Sigmoid colon (tissue), 7 donors: ENCODE measurements at places on chromosomes 6 and 20. TPM values are rescaled to one million over a fixed set of nuclear protein-coding genes. Genes with fewer than 3 reads are reported as not detected.

The FAM110A gene
- total RNA-seq = 2.5 TPM

The CST5 gene
- total RNA-seq = not detected

The PLN gene
- 350 TPM for total RNA-seq

The DNAAF9 gene
- total RNA-seq = 20.4 TPM

The GATA5 gene
- 0.36 TPM for total RNA-seq

The TRERF1 gene
- total RNA-seq = 4.6 TPM

The PLCB4 gene
- 14.3 TPM for total RNA-seq

The NOTCH4 gene
- total RNA-seq = 5.4 TPM

The LZTS3 gene
- total RNA-seq = 8.3 TPM

The TINAG gene
- total RNA-seq = not detected

The AFG1L gene
- 3.6 TPM for total RNA-seq

The HDAC2 gene
- 63.7 TPM for total RNA-seq

DNA sequence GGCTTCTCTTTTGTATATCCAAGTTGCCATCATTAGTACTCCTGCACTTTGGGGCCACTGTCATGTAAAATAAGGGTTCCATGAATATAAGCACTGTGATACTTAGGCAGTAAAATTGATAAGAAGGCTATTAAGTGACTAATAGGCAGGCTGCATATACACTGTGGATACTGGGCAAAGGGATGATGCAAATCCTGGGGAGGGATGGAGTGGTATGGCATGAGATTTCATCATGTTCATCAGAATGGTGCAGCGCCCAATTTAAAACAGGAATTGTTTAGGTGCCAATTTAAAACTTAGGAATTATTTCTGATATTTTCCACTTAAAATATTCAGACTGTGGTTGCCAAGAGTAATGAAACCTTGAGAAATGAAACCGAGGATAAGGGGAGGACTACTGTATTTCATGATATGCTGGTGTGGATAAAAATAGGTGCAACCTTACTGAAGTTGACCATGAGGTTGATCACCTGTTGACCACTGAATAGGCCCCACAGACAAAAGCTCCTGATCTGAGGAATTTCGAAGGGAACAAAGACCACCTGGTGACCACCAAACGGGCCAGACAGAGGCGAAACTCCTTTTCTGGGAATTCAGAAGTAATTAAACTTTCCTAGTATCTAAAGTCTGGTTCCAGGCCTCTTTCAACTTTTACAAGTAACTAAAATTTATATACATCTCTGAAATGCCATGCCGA lies 4.9 kb upstream of the TRIM39 start:
- no peak for DNase-seq

DNA sequence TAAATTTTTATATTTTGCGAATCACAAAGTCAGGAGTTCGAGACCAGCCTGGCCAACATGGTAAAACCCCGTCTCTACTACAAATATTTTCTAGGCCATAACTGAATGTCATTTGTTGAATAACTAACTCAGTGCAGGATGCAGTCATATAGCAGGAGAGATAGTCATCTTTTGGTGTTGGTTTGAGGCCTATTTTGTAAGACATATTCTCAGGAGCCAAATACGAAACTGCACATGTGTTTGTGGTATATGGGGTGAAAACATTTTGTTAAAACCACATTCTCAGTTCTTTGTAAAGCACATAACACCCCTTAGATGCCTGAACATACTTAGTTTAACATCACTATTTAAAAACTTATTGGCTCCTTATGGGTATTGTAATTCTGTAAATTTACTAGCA lies 4.7 kb upstream of the ENPP5 start:
- DNase-seq = no peak

DNA sequence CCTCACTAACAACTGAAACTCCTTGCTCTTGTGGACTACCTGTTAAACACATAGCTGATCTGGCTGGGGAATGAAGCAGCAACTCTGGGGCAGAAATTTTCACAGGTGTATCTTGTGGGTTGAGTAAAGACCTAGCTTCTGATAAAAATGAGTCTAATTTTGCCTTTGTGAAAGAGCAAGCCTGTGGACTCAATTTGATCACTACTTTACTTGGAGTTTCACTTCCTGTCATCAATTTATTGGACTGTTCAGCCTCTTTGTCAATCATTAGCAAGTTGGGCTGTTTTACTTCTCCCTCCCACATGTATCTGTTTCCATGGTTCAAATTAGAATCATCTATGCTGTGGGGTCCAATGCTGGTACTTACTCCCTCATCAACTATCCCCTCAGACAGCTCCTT lies 29.6 kb upstream of the CRIP3 start:
- no peak for DNase-seq

GRCh38 chr6:138970856-138971425 lies 17.1 kb downstream of the REPS1 start:
- no peak for DNase-seq

DNA sequence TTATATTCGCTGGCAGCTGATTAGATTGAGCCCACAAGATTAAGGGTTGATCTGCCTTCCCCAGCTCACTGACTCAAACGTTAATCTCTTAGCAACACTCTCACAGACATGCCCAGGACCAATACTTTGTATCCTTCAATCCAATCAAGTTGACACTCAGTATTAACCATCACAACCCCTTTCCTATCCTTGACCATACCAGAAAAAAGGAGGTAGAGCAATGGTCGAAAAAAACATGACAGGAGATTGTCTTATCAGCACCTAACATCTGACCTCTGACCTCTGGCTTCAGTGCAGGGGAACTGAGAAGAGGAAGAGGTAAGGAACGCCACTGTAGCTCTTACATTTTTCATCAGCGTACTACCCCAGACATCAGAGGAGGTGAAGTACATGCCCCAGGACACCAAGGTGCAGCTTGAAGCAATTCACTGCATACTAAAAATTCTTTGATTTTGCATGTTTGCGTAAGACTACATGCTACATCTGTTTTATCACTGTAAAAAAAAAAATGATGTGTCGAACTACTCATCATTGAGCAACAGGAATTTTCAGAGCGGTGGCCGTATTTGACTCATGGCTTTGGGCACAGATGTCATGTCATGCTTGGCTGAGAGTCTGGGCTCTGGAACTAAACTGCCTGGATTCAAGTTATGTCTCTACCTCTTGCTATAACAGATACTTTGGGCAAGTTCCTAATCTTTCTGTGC lies 188.0 kb upstream of the TAB2 start:
- no peak for DNase-seq

DNA sequence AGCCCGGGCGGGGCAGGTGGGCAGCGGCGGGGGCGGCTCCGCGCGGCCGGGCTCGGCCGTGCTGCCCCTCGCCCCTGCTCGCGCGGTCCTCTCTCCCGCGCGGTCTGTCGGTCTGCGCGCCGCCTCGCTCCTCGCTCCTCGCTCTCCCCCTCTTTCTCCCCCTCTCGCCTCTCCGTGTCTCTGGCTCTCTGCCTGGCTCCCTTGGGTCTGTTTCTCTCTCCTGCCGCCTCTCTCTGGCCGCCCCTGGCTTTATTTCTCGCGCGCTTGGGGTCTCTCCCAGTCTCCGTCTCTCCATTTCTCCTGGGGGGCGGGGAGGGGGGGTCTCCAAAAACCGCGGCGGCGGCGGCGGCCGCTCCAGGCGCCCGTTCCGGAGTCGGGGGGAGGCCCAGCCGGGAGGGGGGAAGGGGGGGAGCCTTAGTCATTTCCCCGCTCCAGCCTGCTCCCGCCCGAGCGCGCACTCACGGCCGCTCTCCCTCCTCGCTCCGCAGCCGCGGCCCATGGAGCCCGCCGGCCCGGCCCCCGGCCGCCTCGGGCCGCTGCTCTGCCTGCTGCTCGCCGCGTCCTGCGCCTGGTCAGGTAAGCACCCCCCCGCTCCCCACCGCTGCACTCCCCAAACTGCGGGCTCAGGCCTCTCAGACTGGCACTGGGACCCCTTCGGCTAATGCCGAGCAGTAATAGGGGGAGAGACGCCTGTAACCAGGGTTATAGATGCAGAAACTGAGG lies at the start of gene SIRPA:
Gene SIRPA (plus strand): TSS at position 457 of the 723 bp plus-strand sequence. CDS start 41 bp downstream, at position 498.
- peak; percentile 88 for DNase-seq

- no peak for DNase-seq
Observed at GRCh38 chr6:100575921-100576320, 111.2 kb upstream of the SIM1 start.

DNA sequence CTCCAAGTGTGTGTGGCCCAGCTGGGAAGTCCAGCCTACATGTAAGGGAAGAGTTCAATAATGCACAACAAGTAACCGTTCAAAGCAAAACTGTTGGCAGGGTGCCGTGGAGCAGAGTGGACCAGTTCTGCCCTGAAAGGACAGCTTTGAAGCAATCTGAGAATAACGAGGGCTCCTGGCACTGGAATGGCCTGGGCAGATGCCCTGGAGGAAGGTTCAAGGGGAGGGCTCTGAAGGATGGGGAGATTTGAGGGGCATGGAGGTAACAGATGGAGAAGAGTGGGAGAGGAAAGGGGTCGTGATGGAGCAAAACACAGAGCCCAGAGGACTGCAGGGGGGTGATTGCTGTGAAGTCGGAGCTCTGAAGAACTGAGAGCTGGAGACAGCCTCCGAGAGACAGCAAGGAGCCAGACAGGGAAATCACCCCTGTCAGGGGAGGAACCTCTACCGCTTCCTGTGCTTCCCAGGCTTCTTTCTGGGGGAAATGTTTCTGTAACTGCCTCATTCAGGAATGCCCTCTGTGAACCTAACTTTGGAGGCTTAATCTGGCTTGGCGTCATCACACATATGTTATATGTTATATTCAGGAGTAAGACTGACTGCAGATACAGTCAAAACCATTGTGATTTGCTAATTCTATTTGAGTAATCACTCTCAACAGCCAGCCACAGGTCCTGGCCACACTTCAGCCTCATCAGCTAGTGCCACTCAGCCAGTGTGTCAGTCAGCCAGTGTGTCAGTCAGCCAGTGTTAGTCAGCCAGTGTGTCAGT lies 41.2 kb downstream of the ZC3H12D start:
- DNase-seq = peak; percentile 43

GRCh38 chr6:48183178-48183577 lies 72.2 kb upstream of the PTCHD4 start:
- no peak for DNase-seq

GRCh38 chr6:89690944-89691324 lies 52.4 kb upstream of the LYRM2 start:
- DNase-seq = no peak

DNA sequence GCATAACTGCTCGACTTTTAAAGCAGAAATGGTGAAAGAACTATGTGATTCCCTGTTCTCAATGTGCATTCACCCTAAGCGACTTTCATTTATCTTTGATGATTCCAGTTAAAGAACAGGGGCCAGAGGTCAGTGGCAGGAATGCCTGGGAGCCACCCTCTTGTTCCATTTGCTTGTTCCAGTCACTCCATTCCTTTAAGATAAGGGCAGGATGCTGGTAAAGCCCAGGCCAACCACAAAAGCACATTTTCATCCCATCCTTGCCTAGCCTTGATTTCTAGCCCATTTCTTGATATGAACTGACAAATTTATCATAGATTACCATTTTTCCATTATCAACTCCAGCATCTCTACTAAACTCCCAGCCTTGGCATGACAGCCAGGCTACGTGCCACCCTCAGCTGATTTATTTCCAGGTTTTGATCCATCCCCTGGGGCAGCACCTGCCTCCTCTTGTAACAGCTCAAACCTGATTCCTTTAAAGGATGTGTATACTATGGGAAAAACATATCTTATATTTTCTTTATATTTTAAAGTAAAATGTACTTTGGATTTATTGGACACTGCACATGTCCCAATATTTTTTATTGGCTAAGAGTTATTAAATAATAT lies 19.2 kb downstream of the HMGN3 start:
- DNase-seq = no peak

GRCh38 chr6:112054001-112054400 lies at the start of gene CCN6:
TSS of gene CCN6 (plus strand) at chr6:112054104. CDS start at chr6:112054358, 254 bp downstream.
- DNase-seq = no peak

GRCh38 chr20:22805219-22805618 lies 220.8 kb upstream of the FOXA2 start:
- DNase-seq = no peak

DNA sequence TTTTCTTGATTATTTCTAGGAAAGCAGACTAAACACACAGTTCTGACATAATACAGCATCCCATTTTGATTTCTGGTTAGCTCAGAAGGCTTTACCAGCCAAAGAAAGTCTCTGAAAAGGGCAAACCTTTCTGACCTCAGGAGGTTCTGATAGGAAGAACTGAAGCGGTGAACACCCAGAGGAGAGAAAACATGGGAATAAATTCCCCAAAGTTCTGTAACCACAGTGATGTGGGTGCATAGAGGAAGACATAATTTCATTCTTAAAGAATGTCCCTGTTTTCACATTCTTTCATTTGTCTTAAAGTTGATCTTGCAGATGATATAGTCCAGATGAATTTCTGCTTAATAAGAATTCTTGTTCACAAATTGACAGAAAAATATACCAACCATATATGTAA lies 60.3 kb downstream of the RSPO3 start:
- no peak for DNase-seq

DNA sequence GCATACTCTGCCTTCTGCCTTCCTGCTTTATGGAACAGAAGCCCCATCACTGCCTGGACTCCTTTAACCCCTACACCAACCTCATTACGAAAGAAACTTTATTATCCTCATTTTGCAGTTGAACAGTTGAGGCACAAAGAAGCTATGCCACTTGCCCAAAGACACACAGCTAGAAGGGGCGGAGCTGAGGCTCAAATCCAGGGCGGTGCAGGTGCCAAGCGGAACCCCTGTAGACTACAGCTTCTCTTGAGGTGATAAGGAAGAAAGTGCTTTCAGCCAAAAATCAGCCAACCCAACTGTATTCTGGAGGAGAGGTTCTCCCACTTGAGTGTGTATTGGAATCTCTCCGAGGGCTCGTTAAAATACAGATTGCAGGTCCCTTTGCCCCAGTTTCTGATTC lies 90.5 kb downstream of the PRND start:
- DNase-seq = no peak

- DNase-seq = no peak
Observed at GRCh38 chr6:159102373-159103160, 57.8 kb upstream of the TAGAP start.

GRCh38 chr6:297571-298232 lies 5.4 kb downstream of the DUSP22 start:
- DNase-seq = no peak

DNA sequence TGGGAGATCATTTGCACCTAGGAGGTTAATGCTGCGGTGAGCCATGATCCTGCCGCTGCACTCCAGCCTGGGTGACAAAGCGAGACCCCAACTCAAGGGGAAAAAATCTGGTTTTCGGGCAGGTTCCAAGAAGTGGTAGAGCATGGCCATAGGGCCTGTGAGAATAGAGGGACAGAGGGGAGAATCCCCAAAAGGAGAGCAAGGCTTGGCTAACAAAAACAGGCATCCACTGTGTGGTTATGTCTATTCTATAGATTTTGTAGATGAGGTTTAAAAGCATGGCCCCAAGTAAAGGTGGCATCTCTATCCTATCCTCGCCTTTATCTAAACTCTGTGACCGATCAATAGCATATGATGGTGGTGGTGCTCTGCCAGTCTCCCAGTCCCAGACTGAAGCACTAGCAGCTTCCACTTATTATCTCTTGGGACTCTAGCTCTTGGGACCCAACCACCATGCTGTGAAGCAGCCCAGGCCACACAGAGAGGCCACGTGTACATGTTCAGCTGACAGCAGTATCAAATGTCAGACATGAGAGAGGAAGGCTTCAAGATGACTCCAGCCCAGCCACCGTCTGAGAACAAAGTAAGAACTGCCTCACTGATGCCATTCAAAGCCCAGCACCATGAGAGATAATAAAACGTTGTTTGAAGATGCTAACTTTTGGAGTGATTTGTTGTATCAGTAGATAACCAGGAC lies 27.7 kb downstream of the EIF2S2 start:
- DNase-seq = peak; percentile 38
